ENCODE measurements at places on chromosomes 7 and 10.

DNA sequence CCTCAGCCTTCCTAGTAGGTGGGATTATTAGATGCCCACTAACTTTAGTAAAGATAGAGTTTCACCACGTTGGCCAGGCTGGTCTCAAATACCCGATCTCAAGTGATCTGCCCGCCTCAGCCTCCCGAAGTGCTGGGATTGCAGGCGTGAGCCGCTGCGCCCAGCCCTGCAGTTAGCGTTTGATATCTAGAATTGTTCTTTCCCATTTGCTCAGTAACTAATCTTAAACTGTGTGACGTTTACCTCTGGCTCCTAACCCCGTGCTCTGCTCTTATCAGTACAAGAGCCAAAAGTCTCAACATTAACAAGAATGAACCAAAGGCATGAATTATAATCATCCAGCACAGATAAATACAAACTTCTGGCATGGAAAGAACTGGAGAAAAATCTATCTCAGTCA lies 47.4 kb downstream of the IGF2BP3 start:
- DNase-seq, result no peak

DNA sequence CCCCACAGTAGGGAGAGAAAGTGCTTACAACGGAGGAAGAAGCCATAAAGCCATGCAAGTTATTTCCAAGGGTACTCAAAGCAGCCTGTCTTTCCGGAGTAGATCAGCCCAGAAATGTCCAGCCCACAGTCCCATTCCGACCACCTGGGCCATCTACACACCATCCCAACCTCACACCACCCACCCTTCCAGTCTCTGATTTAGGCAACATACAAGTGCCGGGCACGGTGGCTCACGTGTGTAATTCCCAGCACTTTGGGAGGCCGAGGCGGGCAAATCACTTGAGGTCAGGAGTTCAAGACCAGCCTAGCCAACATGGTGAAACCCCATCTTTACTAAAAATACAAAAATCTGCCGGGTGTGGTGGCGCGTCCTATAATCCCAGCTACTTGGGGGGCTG lies 35.1 kb downstream of the LRRC20 start:
- no peak for DNase-seq

- DNase-seq, result no peak
Measured at GRCh38 chr10:112471878-112472487, 25.0 kb downstream of the VTI1A start.

GRCh38 chr10:47076949-47077361 lies 165.7 kb downstream of the PTPN20 start:
- DNase-seq, result no peak

DNA sequence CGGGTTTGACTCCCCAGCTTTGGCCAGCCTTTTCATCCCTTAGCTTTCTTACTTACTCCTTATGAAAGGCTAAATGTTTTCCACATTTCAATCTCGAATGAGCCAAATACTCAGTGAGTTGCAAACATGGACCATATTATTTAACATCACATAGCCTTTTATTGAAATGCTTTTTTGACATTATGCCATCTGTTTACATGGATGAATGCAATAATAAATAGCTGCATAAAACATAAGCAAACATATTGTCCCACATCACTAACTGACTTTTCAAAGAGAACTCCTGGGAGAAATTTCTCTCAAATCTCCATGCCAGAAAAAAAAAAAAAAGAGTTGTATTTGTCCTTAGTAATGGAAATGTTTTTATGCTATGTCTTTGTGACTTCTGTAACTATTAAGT lies 134.9 kb downstream of the LSMEM1 start:
- no peak for DNase-seq

- no peak for DNase-seq
Measured at GRCh38 chr7:142881586-142882337, 3.8 kb downstream of the TRPV6 start.

Data from activated CD4-positive, alpha-beta T cell treated with anti-CD3 and anti-CD28 coated beads, Interleukin-2, amount 50 U/mL, for 48 hours (primary cell).